ENCODE measurements at places on chromosomes 6 and 20.
A peak's percentile ranks its signal among the peaks of the same experiment; 100 is the strongest.

GRCh38 chr20:58982406-58983114 lies 1.5 kb downstream of the NELFCD start:
- peak; percentile 15 for DNase-seq

DNA sequence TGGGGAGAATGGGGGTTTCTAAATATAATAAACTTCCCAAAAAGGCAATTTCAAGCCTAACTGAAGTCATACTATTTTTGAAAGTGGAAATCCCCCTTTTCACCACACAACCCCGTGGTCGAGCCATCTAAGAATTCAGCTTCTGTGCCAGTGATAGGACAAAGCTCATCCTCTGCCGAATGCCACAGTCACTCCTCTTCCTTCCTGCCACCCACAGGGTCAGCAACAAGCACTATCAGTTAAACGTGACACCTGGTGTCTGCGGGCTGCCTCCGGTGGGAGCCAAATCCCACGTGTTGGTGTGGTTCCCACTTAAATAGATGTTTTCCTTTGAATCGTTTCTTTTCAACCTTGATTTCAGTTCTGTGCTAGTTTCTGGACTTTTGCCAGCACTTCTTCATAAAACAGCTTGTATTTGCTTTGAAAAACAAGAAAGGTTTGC lies 60.7 kb downstream of the TNFAIP3 start:
- no peak for DNase-seq

GRCh38 chr6:18511211-18511610 lies 124.1 kb downstream of the RNF144B start:
- DNase-seq: no peak

DNA sequence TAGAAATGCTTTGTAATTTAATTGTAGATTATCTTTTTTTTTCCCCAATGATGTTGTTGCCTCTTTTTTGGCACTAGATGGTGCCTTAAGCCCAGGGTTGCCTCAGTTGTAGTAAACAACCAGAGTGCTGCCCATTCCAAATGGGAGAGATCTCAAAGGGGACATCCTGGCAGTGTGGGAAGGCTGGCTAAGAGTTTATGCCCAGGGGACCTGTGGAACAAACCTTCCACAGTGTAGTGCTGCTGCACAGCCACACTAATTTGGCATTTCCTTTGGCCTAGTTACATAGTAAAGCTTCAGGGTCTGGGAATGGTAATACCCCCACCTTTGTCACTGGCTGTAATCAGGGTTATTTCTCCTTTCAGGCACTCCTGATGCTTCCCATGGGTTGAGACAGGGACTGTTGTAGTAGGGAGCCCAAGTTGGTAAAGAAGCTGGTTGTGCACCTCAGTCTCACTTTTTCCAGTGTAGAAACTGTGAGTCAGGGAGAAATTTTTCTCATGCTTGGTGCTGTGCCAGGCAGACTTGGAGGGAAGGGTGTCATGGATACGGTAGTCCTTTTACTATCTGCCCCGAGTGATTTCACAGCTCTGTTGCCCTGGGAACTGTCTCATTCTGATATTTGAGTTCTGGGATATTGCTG lies 177.8 kb upstream of the ECI2 start:
- no peak for DNase-seq

DNA sequence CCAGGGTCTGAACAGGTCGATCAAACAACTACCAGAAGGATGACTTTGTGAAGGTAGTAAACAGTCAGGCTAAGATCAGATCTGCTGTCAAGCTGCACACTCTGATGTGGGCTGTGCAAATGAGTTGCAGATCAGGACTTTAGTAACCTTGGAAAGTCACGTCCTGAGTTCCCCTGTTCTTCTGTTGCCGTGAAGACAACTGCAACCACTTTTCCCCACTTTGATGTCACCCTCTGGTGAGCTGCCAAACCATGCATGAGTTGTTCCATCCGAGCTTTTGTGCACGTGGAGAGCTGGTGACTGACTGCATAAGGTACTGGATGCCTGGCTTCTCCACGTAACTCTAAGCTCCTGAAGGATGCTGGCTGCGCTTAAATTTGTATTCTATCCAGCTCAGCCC lies 111.0 kb downstream of the CD83 start:
- DNase-seq: peak; percentile 32

GRCh38 chr20:14117768-14118167 lies 122.5 kb downstream of the MACROD2 start:
- no peak for DNase-seq

DNA sequence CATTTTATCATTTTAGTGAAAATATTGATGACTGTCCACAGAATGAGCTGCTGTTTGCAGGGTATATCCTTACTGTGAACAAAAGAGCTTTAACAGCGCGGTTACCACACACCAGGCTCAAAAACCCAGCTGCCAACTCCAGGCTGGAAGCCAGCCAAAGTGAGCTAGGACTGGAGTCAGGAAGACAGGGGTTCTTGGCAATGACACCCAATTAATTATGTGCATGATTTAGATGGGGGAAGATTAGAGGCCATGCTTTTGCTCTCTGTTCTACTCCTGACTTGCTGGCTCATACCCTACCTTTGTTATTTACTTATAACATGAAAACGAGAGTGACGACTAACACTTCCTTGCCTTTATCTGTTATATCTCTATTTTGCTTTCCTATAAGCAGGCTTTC lies 128.9 kb upstream of the SHLD1 start:
- no peak for DNase-seq

GRCh38 chr6:113882336-113883022 lies 25.3 kb downstream of the MARCKS start:
- no peak for DNase-seq

Measured in Peyer's patch (tissue), 4 donors.